Adipocyte (in vitro differentiated cells): ENCODE measurements at places on chromosomes 3 and 15.

DNA sequence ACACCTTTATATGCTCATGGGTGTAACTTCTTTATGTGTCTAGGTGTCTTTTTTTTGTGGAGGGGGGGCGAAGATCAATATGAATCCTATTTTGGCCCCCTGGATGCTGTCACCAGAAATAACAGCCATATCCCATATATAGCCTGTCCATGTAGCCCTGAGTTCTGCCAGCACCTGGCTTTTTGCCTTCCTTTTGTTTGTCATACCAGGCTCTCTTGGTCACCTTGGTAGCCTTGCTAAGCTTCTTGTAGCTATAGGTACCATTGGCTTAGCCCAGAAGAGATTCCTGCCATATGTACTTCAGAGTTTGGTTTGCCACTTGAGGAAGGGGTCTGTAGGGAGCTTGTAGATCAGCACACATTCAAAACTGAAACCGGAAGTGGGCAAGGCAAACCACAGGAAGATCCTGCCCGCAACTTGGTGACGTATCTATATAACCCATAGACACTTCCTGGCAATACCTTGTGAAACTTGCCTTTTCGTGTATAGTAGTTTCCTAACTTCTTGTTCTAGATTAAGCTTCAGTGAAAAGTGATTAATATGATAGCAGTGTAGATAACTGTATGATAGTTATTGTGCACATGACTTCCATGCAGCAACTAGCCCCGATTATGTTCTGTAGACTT is 11.9 kb downstream of the RASA2 start:
- no peak for DNase-seq

DNA sequence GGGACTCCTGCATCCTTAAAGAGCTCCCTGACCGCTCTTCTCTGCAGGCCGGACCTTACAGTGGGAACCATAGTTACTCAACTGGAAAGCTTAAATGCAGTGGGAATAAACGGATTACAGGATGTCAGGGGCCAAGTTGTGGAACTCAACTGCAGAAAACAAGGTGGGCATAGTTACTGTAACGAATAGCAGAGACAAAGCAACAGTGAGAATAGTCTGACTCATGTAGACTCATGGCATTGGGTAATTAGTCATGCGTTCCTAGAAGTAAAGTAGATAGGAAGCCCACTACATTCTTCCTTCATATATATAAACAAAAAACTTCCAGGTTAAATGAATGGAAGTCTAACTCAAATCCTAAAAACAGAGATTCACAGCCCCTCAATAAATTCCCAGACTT is 95.5 kb upstream of the CHRNA7 start:
- DNase-seq, result no peak

GRCh38 chr3:71721651-71722157 is 3.5 kb downstream of the EIF4E3 start:
- DNase-seq, result no peak

- peak; percentile 73 for DNase-seq
These were observed 210.5 kb downstream of the DTWD1 start for GRCh38 chr15:49831206-49831965.

GRCh38 chr3:151290673-151291072 is 12.3 kb upstream of the P2RY14 start:
- DNase-seq, result peak; percentile 77

DNA sequence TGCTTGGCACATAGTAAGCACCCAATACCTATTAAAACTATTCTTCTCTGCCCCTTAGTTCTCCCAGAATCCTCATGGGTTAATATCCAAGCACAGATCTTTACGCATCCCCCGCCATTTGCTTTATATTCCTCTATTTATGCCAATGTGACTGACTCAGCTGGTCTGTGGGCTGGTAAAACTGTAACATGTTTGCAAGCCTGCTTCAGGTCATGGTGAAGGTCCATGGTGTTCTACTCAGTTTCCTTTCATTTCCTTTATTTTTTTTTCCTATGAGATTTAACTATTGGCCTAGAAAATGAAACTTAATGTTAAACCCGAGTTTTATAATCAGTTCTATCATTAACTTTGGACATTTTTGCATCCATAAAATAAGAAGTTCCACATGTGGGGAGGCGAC is 47.0 kb downstream of the FRMD4B start:
- DNase-seq, result no peak
